ENCODE measurements at places on chromosomes 7 and 10. TPM values are rescaled to one million over a fixed set of nuclear protein-coding genes. Genes with fewer than 3 reads are reported as not detected.

Gene CPN1
- total RNA-seq: not detected

Gene NUB1
- 76.4 TPM for total RNA-seq

DNA sequence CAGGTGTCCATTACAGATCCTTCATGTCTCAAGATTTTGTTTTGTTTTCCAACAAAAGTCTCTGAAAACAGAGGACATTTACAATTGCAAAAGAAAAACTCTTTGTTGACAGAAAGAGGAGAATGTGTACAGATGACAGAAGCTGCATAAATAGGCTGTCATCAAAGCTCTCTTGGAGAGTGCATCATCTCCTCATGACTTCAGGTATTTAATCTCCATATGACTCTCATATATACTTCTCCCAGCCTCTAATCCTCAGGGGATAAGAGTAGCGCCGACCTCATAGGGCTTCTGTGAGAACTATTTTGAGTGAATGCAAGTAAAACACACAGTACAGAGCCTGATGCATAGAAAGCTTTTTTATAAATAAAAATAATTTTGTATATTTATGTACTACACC is 48.1 kb upstream of the SEPTIN7 start:
- no peak for DNase-seq

DNA sequence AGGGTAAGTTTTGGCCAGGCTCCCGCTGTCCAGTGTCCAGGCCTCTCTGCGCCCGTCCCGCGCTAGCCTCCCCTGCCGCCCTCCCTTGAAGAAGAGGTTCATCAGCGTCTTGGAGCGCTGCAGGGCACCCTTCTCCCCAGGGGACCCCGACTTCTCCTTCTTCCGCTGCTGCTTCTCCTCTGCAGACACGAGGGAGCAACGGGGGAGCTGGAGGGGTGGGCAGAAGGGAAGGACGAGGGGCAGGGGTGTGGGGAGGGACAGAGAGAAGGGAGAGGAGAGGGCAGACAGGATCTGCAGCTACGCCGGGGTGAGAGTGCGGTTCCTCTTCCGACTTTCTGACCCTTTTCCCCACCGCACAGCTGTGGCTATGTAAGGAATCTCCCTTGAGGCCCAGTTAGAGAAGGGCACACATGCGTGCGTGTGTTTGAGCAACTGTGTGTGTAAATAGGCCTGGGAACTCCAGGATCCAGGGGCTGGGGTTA is 12.8 kb downstream of the PDZD7 start:
- no peak for DNase-seq

- DNase-seq: no peak
Measured at GRCh38 chr7:127706766-127707165, 54.8 kb downstream of the SND1 start.

DNA sequence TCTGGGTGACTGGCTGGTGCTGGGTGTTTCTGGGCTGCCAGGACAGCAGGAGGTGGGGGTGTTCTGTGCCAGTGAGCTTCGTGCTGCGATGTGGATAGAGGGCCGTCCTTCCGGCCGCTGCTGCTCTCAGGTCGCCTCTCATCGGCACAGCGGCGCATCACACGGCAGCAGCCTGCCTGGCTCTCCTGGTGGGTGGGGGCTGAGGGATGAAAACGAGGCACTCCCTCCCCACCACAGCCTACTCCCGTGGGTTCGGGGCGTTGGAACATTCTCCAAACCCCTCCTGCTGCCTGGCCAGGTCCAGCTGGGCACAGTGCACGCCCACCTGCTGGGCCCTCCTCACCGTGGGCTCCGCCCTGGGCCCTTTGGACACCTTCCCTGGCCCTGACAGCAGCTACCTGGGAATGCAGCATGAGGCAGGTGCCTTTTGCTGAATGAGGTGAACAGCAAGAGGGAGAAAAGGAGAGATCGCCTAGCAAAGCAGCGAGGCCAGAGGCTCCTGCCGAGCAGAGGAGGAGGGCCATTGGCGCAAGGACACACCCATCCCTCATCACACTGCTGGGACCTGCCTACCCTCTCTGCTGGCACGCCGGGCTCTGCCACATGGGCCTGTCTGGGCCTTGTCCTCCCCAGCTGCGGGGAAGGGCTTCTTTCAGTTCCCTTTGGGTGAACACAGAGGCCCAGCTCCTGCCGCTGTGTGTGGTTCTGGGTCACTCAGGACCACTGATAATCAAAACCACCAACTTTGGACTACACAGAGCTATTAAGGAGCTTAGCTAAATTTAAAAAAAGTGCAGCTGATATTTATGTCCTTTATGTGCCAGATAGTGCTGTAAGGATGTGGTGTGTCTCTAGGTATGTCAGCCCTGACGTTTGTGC is 33.4 kb downstream of the INPP5A start:
- no peak for DNase-seq

GRCh38 chr7:157436763-157437480 is 100.1 kb downstream of the DNAJB6 start:
- no peak for DNase-seq

GRCh38 chr10:121592155-121592890 is 5.9 kb downstream of the FGFR2 start:
- no peak for DNase-seq
